Lung (tissue), 17 donors: ENCODE measurements at places on chromosomes 7 and 10. TPM values are rescaled to one million over a fixed set of nuclear protein-coding genes. Genes with fewer than 3 reads are reported as not detected.

LEP gene
- 1.3 TPM for total RNA-seq

DNA sequence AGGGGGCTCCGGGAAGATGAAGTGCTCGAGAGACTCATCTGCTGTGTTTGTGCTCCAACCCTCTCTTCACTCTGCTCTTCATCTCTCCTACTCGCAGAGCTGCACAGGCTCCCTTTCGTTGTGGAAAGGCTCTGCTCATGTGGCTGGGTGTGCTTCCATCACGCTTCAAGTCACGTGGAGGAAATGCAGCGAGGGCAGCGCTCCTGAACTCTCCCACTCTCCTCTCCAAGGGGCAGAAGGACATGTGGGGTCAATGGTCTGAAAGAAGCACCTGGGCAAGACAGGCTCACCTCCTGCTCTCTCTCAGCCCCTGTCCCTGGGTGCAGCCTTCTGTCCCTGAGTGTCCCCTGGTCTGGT lies 72.6 kb downstream of the USP6NL start:
- H3K36me3 ChIP-seq = no peaks in the 10 kb centered on the region
- no peak overlapping the region for H3K4me3 ChIP-seq
- DNase-seq = no peak
- no peaks in the 10 kb centered on the region for H3K4me1 ChIP-seq

DNA sequence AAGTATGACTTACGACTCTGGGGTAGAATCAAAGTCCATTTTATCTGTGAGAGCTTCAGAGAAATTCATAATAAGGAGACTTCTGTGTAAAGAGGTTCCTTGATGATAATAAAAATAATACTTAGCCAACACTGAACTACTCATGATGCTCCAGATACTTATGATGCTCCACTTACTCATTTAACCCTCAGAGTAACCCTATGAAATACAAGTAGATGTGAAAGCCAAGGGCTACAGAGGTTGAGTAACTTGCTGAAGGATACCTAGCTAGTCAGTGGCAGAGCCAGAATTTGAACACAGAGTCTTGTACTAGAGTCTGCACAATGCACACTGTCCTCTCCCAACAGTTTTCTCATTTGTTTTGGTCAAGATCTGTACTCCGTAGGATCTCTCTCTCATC lies 89.5 kb downstream of the HECW1 start:
- no peaks in the 10 kb centered on the region for H3K4me1 ChIP-seq
- no peaks in the 10 kb centered on the region for H3K36me3 ChIP-seq
- H3K27ac ChIP-seq = no peak overlapping the region
- no peaks in the 10 kb centered on the region for H3K27me3 ChIP-seq
- no peak for DNase-seq

- DNase-seq = no peak
- H3K4me1 ChIP-seq = no peaks in the 10 kb centered on the region
- peaks cover 4% of the 10 kb centered on the region for H3K27me3 ChIP-seq
- no peak overlapping the region for H3K27ac ChIP-seq
- no peaks in the 10 kb centered on the region for H3K36me3 ChIP-seq
Measured at GRCh38 chr10:61451357-61451756, 1.8 kb downstream of the TMEM26 start.

GRCh38 chr10:114795039-114795438 lies 26.5 kb upstream of the FHIP2A start:
- no peak overlapping the region for H3K4me3 ChIP-seq
- H3K27ac ChIP-seq = no peak overlapping the region
- H3K36me3 ChIP-seq = no peaks in the 10 kb centered on the region
- H3K27me3 ChIP-seq = no peaks in the 10 kb centered on the region

GRCh38 chr10:31142026-31142425 lies 110.4 kb upstream of the ZNF438 start:
- no peak for DNase-seq
- no peaks in the 10 kb centered on the region for H3K27me3 ChIP-seq
- H3K4me1 ChIP-seq = peaks cover 15% of the 10 kb centered on the region
